ENCODE measurements at places on chromosomes 4 and X.

DNA sequence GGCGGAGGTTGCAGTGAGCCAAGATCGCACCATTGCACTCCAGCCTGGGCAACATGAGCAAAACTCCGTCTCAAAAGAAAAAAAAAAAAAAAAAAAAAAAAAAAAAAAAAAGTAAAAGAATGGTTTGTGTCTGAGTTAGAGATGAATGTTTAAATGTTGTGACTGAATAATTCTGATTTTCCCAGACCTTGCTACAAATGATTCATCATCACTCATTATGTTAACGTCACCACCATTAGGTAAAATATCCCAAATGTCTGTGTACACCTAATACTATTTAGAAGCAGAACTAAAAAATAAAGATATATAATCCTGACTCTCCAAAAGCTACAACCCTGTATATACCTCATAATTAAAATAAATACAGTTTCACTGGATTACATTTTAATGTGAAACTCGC, 70.8 kb downstream of the HHIP start:
- no peak for DNase-seq

DNA sequence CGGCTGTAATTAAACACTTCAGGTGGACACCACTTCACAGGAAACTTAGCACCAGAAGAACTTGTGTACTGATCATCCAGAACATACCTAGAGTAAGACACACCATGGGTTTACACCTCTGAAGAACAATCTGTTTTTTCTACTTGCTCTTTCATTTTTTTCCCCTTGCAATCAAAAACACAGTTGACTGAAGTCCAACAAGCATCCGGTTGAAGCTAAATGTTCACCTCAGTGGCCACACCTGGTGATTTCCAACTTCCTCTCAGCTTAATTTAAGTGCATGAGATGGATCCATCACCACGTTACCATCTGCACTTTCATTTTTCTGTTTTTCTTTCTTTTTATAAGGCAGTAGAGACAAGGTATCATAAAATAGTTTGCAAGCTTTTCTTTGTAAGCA, 4.9 kb upstream of the TXK start:
- DNase-seq, result no peak

DNA sequence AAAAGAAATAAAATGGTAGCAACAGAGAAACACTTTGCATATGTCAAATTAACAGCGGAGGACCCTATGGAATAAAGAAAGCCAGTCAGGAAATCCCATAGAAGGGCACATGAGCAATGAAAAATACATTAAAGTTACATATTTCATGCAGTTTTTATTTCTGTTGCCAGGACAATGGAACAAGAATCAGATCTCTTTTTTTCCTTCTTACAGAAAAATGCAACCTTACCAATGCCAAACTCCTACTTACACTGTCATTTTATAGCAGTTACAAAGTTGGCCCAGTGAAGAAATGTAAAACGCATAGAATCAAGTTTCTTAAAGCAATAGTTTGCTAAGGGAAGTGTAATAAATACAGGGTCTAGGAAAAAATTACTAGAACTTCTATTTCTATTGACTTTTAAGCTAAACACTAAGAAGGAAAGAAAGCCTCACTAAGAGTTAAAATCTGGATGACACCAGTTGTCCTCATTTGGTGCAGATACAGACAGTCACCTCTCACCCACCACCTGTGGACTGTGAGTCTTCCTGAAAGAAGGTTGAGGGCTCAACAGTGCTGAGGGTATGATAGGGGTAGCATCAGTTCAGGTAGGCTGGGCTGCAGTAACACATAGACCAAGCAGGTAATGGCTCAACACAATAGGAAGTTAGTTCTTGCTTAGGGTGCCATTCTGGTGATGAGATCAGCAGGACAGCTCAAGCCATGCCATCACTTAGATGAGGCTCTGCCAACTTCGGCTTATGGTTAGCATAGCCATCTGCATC, 224.6 kb downstream of the ANAPC10 start:
- DNase-seq, result no peak

- DNase-seq, result no peak
Measured at GRCh38 chr4:175540151-175540550, 271.9 kb downstream of the GPM6A start.

DNA sequence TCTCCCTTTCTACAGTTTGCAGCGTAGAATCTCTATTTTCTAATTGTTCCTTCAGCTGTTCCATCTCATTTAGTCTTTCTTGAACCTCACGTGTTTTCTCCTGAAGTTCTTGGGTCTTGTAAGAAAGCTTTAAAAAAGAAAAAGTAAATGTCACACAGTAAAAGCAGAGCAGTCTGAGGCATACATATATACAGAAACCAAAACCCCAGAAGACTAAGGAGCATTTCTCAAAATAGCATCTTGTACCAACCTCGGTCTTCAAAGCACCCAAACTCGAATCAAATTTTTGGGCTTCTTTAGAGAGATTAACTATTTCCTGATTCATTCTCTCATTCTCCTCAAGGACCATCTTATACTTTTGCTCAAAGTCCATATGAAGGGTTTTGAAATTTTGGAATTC, 39.4 kb downstream of the CENPE start:
- DNase-seq, result no peak

DNA sequence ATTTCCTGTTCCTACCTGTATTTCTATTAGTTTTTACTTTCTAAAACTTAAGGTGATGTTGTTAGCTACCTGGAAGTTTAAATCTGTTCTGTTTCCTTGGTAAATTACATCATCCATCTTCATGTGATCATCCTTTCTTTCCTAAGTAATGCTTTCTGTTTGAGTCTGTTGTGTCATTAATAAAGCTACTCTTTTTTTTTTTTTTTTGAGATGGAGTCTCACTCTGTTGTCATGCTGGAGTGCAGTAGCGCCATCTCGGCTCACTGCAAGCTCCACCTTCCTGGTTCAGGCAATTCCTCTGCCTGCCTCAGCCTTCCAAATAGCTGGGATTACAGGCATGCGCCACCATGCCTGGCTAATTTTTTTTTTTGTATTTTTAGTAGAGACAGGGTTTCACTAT, 73.3 kb downstream of the FIP1L1 start:
- no peak for DNase-seq

DNA sequence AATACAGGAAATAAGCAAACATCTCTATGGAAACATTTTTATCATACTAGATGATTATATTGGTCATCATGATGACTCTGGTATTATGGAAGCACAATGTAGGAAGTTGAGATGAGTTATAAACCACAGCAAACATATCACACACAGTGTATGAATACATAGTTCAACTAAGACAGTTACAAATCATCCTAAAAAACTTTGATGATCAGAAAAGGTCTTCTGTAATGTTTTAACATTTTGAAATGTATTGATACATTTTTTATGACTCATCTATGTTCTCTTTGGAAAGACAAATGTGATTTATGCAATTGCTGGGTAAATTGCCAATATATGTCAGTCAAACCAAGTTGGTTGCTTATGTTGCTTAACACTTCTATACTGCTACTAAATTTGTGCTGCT, 4.8 kb downstream of the CXCL3 start:
- no peak for DNase-seq

DNA sequence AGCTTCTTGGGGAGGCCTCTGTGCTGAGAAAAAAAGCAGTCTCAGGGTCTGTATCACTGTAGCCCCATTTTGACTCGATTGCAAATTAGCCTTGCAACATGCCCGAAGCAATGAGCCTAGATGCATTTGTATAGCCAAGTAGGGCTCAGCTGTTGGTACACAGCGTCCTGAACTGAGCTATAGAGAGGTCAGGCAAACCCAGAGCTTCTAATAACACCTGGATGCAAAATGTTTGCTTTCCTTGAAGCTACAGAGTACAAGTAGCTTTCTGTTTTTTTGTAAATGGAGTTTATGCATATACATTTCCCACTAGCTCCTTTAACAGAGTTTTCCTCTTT, 87.8 kb downstream of the PLAC1 start:
- no peak for DNase-seq

- no peak for DNase-seq
Measured at GRCh38 chrX:103658681-103659433, 27.6 kb downstream of the MORF4L2 start.

GRCh38 chrX:97397371-97397770, 513.7 kb downstream of the RPA4 start:
- DNase-seq, result no peak

DNA sequence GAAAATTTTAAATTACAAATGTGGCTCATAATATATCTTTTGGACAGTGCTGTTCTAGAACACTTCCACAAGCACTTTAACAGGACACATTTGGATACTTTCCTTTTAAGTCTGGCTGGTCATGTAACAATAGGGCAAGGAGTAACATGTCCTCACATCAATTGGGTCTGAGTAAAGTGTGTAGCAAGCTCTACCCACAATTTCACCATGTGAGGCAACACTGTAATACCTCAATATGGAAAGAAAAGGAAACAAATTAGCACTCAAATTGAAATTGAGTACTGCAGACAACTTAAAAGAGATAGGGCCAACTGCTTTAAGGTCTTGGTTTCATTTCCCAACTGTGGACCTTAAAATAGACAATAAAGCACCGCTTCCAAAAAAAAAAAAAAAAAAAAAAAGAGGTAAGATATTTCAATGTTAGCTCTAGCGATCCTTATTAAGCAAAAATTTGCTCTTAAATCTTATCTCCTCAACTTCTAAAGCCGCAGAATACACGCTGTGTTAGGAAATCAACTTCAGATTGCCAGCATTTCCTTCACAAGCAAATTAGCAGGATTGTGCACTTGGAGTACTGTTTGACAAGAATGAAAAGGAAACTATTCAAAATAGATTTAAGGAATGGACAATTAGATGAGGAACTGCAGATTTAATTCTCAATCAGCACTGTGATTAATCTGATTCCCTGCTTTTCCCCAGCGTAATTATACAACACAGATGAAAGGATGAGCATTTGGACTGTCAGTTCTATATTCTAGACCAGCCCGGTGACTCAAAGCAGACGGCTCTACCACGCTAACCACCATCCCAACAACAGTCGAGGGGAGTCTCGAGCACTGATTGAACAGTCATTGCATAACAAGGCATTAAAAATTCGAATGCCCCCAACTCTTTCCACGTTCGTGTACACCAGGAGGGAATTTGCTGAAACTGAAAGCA, 1.6 kb downstream of the CASK start:
- DNase-seq, result no peak

- no peak for DNase-seq
Measured at GRCh38 chr4:122759639-122760310, 27.3 kb downstream of the BBS12 start.

GRCh38 chr4:30553706-30554105, 166.5 kb upstream of the PCDH7 start:
- DNase-seq, result no peak

DNA sequence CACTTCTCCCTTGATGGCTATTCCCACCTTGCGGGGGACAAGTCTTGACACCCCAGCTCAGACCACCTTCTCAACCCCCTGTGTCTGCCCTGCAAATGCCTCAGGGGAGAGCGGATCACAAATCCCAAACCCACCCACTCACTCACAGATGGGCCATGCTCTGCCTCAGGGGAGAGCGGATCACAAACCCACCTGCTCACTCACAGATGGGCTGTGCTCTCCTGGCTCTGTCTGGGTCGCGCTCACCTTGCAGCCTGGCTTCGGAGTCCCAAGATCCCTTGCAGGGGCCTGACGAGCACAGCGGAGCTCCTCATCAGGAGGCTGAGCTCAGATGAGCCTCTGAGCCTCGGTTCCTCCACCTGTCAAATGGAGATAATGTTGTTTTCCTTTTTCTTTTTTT, 38.6 kb downstream of the HTRA3 start:
- no peak for DNase-seq

GRCh38 chr4:168648929-168649328, 152.1 kb downstream of the PALLD start:
- DNase-seq, result no peak

DNA sequence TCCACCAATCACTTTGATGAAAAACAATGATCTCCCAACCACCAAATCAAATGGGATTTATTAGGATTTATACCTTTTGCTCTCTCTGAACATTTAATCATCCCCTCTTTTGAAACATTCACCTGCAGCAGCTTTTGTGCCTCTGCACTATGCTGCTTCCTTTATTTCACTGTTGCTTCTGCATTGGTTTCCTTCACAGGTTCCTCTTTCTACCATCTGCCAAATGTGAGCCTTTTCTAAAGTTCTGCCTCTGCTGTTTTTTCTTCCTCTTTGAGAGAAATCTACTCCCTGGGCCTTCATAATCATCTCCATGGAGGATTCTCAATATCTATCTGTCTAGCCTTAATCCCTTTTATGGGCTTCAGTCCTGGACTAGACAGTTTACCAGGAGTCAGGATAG, 24.7 kb downstream of the CUL4B start:
- no peak for DNase-seq

GRCh38 chr4:87545052-87545451, 15.9 kb upstream of the SPARCL1 start:
- DNase-seq, result no peak

- no peak for DNase-seq
Measured at GRCh38 chr4:142539796-142540482, 306.2 kb downstream of the INPP4B start.

DNA sequence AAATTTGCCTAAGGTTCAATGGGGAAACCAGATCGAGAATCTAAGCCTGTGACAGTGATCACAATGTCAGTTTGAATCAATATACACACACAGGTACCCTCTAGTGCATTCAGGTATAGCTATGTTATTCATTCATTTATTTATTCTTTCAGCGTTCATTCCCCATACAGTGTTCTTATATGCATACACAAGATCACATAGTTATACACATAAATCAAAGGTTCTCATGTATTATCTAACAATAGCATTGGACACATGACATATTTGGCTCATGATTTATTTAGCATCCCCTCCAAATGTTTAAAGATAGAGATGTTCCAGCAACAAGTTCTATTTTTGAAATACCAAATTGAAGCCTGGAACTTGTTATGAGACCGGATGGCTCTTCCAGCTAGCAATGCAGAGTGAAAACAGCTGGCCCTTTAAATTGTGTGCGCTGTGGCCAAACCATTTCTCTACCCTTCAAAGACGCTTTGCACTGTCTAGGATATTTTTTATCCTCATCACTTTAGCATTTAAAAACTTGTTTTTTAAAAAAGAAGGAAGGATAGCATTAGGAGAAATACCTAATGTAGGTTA, 131.0 kb downstream of the ATXN3L start:
- DNase-seq, result no peak

GRCh38 chr4:140640150-140640748, 71.5 kb upstream of the UCP1 start:
- DNase-seq, result no peak

GRCh38 chrX:66042307-66043077, 2.6 kb upstream of the VSIG4 start:
- DNase-seq, result no peak

Data from stimulated activated CD8-positive, alpha-beta memory T cell treated with anti-CD3 and anti-CD28 coated beads, Interleukin-4, amount 100 ng/mL, for 1 hour (primary cell).